ENCODE measurements at places on chromosomes 11 and 22.

GRCh38 chr11:72719144-72719543, 33.1 kb downstream of the ARAP1 start:
- no peak for DNase-seq

DNA sequence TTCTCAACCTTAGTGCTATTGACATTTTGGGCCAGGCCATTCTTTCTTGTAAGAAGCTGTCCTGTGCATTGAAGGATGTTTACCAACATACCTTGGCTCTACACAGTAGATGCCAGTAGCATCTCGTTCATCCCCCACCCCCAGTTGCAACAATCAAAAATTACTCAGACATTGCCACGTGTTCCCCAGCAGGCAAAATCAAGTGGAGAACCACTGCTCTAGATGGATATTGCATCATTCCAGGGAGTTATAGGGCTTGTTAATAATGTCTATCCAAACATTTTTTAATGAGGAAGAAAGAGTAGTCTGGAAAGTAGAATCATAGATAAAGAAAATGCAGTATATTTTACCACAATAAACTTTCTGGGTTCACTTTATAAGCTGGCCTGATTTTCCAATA, 64.1 kb downstream of the PRMT3 start:
- no peak for DNase-seq

- DNase-seq: no peak
Measured at GRCh38 chr11:120030411-120030810, 107.5 kb downstream of the TRIM29 start.

DNA sequence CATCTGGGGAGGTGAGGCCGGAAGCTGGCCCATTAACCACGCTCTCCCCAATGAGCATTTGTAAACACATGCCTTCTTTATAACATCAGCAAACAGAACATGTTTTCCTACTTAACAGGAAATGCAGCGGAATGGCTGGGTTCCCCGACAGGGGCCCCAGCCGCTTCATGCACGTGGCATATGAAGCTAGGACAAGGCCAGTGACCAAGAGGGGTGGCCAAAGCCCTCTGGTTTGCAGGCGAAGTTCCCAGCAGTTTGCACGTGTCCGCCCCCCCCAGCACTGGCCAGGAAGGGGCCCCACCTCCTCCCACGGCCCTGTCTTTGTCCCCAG, 38.7 kb upstream of the LINC01488 start:
- DNase-seq: no peak

- no peak for DNase-seq
Measured at GRCh38 chr11:61693922-61694601, 13.9 kb downstream of the DAGLA start.

DNA sequence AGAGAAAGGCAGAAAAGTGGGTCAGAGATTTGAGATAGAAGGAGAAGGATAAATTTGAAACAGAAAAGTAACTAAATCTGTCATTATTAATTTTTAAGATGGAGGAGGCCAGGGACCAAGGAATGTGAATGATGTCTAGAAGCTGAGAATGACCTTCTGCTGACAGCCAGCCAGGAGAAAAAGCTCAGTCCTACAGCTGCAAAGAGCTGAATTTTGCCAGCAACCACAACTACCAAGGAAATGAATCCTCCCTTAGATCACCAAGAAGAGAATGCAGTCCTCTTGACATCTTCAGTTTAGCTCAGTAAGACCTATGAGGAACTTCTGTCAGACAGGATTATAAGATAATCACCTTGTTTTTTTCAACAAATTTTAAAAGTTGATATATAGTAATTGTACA, 538.2 kb downstream of the LRRC4C start:
- no peak for DNase-seq

- DNase-seq: no peak
Measured at GRCh38 chr22:34105461-34106062, 185.3 kb upstream of the LARGE1 start.

DNA sequence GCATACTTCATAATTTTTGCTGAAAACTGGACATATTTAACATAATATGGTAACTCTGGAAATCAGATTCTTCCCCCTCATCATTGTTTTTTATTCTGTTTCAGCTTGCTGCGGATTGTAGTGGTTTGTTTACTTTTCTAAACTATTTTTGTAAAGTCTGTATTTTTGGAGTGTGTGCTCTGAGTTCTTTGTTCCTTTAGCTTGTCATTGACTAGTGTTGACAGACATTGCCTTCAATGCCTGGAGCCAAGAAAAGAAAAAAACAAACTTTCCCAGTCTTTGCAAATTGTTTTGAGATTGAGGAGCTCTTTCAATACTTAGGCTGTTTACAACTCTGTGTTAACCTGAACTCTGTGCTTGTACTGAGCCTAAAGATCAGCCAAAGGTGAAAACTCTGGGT, 137.3 kb upstream of the CEP126 start:
- no peak for DNase-seq

DNA sequence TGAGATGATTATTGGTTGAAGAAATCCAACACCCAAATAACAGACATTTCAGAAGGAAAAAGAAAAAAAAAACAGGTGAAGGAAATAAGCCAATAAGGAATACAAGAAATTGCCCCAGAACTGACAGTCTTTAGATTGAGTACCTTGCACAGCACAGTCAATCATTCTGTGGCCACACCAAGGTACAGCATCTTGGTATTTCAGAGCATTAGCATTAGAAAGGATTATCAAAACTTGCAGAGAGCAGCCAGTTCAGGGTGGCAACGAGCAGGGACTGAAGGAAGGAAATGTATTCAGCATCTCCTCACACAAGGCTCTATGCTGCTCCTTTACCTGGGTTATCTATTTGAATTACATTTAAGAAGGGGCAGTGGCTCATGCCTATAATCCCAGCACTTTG, 2.1 kb downstream of the ADA2 start:
- no peak for DNase-seq

- DNase-seq: no peak
Measured at GRCh38 chr11:32615422-32615821, 31.8 kb downstream of the EIF3M start.

- no peak for DNase-seq
Measured at GRCh38 chr11:38784164-38784563, 2186.1 kb upstream of the RAG2 start.

- no peak for DNase-seq
Measured at GRCh38 chr11:10538924-10539323, 2.1 kb downstream of the RNF141 start.

DNA sequence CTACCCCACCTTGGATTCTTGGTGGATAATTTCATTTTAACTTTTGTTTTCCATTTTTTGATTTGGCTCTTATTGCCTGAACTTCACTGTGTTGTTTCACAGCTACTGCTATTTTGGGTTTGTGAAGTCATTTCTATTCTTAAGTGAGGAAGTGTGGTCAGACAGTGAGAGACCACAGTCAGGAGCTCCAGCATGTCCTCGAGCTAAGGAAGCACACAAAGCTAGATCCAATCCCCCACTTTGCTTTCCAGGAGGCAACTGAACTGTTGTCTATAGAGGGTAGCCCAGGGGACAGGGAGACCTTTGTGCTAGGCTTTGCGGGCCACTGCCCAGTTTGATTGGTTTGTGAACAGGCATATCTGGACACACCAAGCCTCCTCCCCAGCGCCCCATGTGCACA, 251.8 kb upstream of the KIRREL3 start:
- DNase-seq: no peak

DNA sequence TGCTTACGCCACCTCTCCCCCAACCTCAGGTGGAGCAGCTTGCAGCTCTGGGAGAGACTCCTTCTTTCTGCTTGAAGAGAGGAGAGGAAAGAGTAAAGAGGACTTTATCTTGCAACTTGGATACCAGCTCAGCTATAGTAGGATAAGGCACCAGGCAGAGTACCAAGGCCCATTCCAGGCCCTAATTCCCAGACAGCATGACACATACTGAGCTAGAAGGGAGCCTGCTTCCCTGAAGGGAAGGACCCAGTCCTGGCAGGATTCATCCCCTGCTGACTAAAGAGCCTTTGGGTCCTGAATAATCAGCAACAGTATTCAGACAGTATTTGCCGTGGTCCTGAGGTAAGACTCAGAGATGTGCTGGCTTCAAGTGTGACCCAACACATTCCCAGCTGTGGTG, 41.4 kb downstream of the PPME1 start:
- no peak for DNase-seq

DNA sequence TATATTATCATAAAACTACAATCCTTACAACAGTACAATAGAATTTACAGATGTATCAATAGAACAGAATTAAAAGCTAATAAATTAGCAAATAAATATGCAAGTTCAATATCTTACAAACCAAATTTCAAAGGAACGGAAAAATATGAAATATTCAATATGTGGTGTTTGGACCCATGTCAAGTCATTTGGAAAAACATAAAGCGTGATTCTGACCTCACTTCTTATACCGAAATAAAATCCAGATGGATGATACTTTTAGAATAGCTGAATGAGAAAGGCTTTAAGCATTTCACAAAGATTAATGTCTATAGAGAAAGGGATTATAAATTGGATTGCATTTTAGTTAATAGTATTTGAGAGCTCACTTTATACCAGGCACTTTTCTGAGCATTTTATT, 92.8 kb upstream of the TEAD1 start:
- DNase-seq: no peak

DNA sequence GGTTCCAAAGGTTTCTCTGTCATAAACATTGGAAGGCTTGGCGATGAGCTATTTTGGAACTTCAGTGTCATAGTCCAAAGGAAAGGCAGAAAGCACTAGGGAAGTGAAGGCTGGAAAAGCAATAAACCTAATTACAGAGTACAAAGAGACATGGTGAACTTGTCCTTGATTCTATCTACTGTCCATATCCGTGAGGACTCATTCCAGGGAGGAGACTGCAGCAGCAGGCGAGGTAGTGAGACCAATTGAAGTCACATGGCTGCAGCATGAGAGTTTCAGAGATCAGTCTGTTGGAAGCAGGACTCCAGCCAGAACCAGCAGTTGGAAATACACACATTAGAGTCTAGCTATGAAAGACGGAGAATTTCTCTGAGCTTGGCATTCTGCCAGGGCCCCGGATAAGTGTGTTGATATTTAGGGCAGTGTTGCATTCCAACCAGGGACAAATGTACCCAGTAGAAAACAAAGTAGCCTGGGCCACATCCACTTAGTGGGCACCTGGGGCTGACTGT, 54.1 kb upstream of the ARHGAP42 start:
- DNase-seq: no peak

GRCh38 chr11:75063741-75064314, 32.8 kb downstream of the OR2AT4 start:
- DNase-seq: no peak

DNA sequence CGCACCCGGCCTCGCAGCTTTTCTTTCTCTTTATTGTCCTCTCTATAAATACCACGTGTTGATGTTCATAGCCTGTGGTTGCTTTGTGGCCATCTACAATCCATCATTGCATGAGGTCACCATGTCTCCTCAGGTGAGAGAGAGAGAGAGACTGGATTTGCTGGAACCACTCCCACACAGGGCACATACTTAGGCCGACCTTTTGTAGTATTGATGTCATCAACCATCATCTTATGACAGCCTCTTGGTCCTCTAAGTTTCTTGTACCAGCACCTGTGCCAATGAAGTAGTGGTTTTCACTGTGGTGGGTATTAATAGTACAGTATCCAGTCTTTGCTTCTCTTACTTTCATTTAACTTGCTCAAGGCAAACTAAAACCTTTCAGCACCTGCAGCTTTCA, 22.8 kb upstream of the P2RY6 start:
- DNase-seq: no peak

DNA sequence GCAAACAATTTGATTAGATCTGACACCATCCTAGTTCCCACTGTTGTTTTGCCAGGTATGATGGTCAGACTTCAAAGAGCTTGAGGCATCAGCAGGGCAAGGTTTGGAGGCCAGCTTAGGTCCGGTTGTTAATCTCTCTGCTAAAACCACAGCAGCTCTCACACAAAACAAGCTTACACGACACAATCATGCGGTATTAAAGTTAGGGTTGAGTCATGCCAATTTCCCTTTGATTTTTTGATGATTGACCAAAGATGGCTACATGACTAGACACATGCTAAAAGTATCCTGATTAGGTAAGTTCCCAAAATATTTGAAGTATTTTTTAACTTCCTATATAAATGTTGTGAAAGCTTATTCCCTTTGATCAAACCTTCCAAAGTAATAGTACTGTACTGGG, 145.9 kb downstream of the ELP4 start:
- DNase-seq: no peak

- no peak for DNase-seq
Measured at GRCh38 chr11:59164028-59164427, 7.9 kb upstream of the DTX4 start.

DNA sequence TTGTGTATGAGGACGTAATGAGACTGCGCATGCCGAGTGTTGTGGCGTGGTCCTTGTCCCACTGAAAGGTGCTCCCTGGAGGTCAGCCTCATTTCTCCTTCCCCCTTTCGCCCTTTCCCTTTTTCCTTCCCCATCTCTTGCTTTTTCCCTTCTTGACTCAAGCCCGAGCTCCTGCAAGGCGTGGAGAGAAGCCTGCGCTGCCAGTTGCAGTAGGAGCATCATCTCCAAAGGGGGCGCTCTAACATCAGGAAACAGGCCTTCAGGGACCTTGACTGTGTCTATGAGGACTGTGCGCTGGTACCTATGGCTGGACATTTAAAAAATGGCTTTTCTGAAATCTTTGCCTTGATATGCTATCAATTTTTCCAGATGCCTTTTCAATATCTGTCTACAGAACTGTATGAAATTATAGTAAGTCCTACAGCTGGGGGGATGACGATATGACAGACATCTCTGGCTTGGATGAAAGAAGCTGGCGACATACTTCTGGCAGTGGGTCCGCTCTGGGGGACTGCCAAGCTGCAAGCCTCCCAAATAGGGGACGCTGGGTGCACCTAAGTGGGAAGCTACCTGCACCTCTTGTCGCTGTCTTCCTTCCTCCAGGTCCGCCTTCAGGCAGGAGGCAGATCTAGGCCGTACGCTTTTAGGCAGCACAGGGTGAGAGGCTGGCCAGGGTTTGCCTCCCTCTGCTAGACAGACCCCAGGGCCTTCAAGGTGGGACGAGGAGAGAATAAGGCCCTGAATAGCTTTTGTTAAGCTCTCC, 96.5 kb downstream of the NXPE2 start:
- no peak for DNase-seq

All from stimulated activated CD4-positive, alpha-beta T cell treated with anti-CD3 and anti-CD28 coated beads, Interleukin-1b, Interleukin-23, amount 100 ng/mL, for 1 hour (primary cell).